ENCODE measurements at places on chromosomes 1 and 21.

GRCh38 chr1:184260382-184260781 lies 126.4 kb upstream of the C1orf21 start:
- DNase-seq, result no peak

DNA sequence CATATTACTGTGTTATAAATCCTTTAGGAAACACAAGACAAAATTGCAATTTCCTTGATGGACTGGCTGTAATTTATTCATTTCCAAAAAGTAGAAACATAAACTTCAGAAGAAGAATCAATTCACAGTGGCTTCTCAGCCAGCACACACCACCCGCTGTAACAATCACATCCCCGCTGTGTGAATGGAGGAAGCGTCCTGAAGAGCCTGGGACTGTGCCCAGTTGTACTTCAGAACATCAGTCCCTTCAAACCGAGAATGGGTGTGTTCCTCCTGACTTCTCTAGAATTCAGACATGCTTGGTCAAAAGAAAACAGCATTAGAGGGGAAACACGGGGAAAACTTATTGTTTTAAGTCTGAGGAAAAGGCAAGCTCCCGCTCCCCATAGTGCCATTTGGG lies 28.8 kb upstream of the CD84 start:
- DNase-seq, result no peak

DNA sequence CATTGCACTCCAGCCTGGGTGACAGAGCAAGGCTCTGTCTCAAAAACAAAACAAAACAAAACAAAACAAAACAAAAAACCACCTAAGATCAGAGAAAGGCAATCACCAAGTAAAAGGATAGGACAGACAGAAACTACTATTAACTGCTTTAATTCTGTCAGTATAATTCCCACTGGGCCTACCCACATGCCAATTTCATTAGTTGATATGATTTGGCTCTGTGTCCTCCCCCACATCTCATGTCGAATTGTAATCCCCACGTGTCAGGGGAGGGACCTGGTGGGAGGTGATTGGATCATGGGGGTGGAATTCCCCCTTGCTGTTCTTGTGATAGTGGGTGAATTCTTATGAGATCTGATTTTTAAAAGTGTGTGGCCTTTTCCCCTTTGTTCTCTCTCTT lies 27.2 kb upstream of the CAPZB start:
- DNase-seq, result no peak

- no peak for DNase-seq
Observed at GRCh38 chr1:193338194-193338593, 151.8 kb upstream of the B3GALT2 start.

GRCh38 chr1:92536980-92537884 lies 50.5 kb upstream of the GFI1 start:
- DNase-seq, result no peak

DNA sequence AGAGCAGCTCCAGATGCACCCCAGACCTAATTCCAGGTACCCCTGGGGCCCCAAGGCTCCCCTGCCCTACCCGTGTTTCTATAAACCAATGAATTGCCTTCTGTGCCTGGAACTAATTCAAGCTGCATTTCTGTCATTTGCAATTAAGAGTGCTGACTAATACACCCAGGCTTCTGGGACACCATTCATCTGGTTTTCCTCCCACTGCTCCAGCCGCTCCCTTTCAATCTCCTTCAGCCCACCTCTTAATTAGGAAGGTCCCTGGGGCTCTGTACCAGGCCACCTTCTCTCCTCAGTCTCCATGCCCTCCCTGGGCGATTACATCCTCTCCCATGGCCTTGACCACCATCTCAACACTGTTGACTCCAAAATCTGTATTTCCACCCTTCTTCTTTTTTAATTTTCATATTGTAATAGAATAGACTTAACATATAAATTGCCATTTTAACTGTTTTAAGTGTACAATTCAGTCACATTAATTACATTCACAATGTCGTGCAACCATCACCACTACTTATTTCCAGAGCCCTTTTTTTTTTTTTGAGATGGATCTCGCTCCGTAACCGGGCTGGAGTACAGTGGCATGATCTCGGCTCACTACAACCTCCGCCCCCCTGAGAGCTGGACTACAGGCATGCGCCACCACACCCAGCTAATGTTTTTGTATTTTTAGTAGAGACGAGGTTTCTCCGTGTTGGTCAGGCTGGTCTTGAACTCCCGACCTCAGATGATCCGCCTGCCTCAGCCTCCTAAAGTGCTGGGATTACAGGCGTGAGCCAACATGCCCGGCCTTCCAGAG lies 9.2 kb upstream of the GJB3 start:
- no peak for DNase-seq

DNA sequence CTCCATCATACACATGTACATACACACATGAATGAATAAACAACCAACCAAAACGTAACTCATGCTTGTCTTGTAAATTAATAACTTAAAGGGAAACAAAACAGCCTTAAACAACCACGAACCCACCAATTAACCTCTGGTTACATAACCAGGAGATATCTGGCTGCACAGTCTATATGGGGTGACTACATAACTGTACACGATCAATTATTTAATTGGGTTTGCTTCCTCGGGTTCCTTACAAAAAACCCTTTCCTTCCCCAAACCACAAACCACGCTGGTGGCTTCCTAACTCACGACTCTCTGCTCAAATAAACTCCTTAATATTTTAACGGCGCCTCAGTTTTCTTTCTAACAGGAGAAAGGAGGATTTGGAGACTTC lies 744 bp downstream of the ZNF670 start:
- DNase-seq, result no peak

DNA sequence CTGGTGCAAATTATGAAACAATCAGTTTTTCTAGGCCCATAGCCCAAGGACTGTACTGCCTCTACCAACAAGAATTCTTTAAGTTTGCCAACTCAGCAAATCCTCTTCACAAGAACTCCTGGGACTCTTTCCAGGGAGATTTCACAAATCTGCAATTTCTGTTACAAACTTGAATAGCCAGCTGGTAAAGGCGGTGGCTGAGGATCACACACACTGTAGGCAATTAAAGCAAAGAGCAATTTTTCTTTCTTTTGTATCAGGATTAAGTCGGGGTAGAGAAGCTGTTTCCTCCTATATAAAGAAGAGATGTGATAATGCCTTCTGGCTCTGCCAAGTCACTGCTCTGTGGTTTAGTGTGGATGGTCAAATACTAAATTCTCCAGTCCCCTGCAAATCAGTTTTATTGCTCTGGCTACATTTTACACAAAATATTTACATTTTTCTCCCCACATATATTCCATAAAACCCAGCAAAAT lies 1.7 kb downstream of the ALDH9A1 start:
- no peak for DNase-seq

- DNase-seq, result no peak
Observed at GRCh38 chr1:212137854-212138253, 102.3 kb downstream of the DTL start.

DNA sequence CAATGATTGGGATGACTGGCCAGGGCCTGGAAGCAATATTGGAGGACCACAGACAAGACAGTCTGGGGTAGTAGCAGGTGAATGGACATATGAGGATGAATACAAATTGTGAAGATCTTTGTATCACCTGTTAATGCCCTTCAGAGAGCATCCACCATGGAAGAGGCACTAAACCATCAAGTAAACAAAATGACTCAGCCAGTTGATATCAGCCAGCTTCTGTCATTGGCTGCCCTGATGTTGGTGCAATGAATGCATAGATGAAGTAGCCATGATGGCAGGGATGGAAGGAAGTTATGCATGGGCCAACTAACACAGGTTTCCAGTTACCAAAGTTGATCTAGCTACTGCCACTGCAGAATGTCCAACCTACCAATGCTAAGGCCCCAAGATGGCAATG lies 16.1 kb upstream of the ERI3 start:
- DNase-seq, result no peak

GRCh38 chr1:235990330-235990795 lies 74.5 kb downstream of the NID1 start:
- no peak for DNase-seq

GRCh38 chr1:234047123-234047522 lies 142.6 kb downstream of the SLC35F3 start:
- DNase-seq, result no peak

DNA sequence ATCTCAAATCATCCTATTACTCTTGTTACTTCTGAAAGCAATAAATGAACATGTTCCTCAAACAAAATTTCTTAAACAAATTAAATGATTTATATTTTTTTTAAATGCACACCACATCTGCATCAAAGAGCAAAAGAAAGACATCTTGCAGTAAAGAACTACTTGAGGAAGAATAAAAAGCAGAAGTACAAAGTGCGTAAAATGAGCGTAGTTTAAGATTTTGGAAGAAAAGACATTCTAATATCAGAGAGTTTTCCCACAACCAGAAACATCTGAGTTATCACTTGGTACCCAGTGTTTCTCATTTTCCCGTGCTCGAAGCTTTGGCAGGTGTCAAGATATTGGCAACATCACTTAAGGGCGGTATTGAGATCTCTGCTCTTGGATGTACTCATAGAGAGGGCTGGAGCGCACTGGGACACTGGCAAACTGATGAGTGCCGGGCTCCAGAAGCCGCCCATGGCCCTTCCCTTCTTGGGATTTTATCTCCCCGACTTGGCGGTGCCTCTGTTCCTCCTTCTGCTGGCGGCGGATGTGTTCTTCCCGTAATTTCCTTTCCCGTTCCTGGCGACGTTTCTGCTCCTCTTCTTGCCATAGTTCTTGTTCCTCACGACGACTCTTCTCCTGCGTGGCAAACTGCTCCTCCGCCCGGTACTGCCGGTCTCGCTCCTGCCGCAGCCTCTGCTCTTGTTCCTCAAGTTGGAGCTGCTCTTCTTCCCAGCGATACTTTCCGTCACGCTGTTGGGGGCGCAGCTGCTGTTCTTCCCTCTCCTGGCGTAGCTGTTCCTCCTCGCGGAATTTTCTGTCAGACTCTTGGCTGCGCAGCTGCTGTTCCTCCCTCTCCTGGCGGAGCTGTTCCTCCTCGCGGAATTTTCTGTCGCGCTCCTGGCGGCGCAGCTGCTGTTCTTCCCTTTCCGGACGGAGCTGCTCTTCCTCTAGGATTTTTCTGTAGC lies 7.9 kb downstream of the TCHH start:
- DNase-seq, result no peak

GRCh38 chr1:205604825-205605505 lies 26.8 kb downstream of the ELK4 start:
- no peak for DNase-seq

DNA sequence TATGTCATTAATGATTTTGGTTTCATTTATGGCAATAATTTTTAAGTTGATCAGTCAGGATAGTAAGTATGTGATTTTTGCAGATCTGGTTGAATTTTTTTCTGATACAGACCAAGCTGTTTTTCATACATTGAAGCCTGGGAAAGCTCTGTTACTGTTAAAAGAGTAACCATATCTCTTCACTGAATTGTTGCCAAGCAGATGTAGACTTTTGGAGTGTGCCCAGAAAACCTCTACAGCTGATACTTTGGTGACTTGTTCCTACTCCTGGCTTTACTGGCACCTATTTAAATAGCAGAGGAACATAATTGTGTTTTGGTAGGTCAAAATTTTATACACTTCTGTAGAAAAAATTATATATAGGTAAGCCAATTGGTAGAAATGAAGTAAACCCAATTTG lies 49.4 kb downstream of the NFIA start:
- DNase-seq, result no peak

DNA sequence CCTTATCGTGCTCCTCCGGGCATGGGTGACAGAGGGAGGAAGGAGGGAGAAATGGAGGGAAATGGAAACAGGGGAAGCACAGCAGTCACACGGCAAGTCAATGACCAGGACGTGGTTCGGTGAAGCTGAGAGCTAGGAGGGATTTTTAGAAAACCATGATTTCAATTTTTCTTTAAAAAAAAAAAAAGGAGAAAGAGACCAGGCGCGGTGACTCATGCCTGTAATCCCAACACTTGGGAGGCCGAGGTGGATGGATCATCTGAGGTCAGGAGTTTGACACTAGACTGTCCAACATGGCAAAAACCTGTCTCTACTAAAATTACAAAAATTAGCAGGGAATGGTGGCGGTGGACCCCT lies 776 bp upstream of the TNFRSF9 start:
- no peak for DNase-seq

- no peak for DNase-seq
Observed at GRCh38 chr1:101363891-101364318, 127.1 kb downstream of the S1PR1 start.

- DNase-seq, result no peak
Observed at GRCh38 chr21:33850985-33851384, 64.6 kb downstream of the ATP5PO start.

- DNase-seq, result no peak
Observed at GRCh38 chr1:158329733-158330132, 1.6 kb downstream of the CD1B start.

- no peak for DNase-seq
Observed at GRCh38 chr1:9062846-9063245, 6.6 kb downstream of the SLC2A5 start.

DNA sequence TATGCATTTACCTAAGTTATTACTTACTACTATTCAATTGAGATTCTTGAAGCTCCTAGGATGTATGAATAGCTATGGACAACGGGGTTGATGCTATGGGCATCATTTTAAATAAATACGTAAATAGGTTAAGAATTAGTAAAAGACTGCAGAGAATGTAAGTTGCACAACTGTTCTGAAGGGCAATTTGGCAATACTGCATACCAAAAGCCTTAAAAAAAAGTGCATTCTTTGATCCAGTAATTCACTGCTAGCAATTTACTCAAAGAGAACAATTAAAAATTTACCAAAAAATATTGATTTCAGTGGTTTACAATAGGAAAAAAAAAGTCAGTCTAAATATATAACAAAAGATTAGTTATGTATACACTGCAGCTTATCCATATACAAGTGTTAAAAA lies 3.5 kb downstream of the ARPC5 start:
- DNase-seq, result no peak

DNA sequence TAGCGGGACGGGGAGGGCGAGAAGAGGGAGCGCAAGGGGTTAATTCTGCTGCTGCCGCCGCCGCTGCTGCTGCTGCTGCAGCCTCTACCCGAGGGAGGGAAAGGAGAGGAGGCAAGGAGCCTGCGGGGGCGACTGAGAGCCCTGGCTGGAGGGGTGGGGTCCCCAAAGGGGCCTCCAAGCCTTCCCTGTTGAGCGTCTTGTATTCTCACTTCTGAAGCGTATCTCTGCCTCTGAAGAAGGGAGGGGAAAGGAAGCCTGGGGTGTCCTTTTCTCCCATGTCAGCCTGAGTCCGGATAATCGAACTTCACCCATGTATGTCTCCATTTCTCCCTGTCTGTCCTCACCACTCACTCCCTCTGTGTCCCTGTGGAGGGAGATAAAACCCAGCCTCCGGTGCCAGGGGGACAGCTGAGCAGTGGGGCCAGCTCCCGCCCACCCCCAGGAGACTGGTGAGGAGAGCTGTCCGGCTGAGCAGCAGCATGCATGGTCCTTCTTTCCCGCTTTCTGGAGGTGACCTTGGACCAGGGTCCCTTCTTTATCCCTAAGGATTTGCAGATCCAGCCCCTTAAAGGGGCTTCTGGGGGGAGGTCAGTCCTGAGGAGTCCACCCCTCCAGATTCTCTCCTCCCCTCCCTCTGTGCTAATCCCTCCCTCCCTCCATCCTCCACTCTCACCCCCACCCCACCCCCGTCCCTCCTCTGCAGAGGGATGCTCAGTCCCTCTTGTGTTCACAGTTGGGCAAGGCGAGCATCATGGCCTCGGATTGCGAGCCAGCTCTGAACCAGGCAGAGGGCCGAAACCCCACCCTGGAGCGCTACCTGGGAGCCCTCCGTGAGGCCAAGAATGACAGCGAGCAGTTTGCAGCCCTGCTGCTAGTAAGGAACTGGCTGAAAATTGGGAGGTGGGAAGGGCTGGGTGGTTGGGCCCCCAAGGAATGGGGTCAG lies 1.0 kb downstream of the NCDN start:
- no peak for DNase-seq

- no peak for DNase-seq
Observed at GRCh38 chr1:22216210-22216883, 73.5 kb upstream of the WNT4 start.

- no peak for DNase-seq
Observed at GRCh38 chr1:14625572-14625971, 27.1 kb downstream of the KAZN start.
